ENCODE measurements at places on chromosomes 12 and 14.
A peak's percentile ranks its signal among the peaks of the same experiment; 100 is the strongest.

DNA sequence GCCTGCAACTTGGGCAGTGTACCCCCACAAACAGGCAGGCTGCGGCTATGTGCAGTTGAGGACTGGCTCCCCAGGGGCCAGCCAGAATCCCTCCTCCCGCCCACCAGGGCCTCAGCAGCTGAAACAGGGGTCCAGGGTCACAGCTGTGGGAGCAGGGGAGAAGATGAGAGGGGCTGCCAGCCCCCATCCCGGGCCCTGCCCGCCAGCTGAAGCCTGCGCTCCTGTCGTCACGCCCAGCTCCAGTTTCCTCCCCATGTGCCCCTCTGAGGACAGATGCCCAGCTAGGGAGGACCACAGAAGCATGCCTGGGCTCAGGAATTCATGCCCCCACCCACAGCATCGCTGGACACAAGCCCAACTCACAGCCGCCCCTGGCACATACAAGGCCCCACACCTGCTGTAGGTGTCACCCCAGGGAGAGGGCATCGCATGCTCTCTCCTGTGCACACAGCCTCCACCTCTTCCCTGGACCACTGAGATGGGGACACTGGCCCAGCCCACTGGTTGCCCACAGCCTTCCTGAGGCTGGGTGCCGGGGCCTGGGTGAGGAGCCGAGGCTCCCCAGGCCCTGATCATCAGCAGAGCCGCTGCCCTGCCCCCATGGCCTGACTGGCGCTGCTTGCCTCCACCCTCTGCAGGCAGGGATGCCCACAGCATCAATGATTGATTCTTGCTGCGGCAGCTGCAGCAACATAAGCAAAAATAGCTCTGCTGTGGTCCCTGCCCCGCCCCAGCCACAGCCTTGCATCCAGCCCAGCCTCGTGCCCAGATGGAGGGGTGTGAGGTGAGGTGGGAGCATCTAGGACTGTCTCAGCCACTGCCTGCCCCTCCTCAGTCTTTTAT lies 3.7 kb upstream of the CLBA1 start:
- no peak overlapping the region for H3K27ac ChIP-seq
- H3K4me3 ChIP-seq = no peak overlapping the region
- H3K27me3 ChIP-seq = no peaks in the 10 kb centered on the region
- DNase-seq = peak; percentile 72
- H3K36me3 ChIP-seq = no peaks in the 10 kb centered on the region
- peaks cover 30% of the 10 kb centered on the region for H3K4me1 ChIP-seq

DNA sequence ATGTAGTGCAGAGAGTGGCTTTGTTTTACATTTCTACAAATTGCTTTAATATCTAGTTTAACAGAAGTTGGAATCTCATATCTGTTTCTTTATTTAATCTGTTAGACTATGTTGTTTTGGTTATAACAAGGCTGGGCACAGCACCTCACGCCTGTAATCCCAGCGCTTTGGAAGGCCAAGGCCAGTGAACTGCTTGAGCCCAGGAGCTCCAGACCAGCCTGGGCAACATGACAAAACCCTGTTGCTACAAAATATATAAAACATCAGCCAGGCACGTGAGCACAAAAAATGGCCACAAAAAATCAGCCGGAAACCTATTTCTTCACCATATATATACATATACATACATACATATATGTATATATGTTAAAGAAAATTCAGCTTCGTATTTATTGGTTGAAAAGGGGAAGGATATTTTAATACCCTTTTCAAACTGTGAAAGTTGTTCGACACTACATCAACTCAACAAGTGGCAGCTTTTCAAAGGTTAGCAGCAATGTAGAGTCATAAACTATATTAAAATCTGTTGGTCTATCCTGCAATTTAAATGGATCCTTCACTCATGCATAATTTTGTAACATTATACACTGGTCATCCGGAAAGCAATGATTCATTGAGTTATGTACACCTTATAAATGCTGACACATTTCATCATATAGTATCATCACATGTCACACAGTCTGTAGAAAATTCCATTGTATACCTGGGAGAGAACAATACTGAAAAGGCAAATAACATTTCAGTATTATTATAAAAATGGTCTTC lies 7.1 kb downstream of the NR2C1 start:
- H3K36me3 ChIP-seq = peaks cover 34% of the 10 kb centered on the region
- no peak overlapping the region for H3K27ac ChIP-seq
- H3K4me1 ChIP-seq = no peaks in the 10 kb centered on the region
- H3K4me3 ChIP-seq = no peak overlapping the region
- H3K27me3 ChIP-seq = no peaks in the 10 kb centered on the region
- no peak for DNase-seq

- H3K27me3 ChIP-seq = no peaks in the 10 kb centered on the region
- H3K27ac ChIP-seq = no peak overlapping the region
- H3K4me3 ChIP-seq = no peak overlapping the region
These were observed 66.8 kb downstream of the SRGAP1 start for GRCh38 chr12:63911341-63911740.

GRCh38 chr12:89848732-89849131 lies 140.1 kb upstream of the ATP2B1 start:
- no peaks in the 10 kb centered on the region for H3K4me1 ChIP-seq
- DNase-seq = no peak
- no peaks in the 10 kb centered on the region for H3K36me3 ChIP-seq
- H3K4me3 ChIP-seq = no peak overlapping the region
- no peak overlapping the region for H3K27ac ChIP-seq

GRCh38 chr14:25400607-25401206 lies 350.8 kb upstream of the STXBP6 start:
- H3K27ac ChIP-seq = no peak overlapping the region
- no peaks in the 10 kb centered on the region for H3K4me1 ChIP-seq
- no peaks in the 10 kb centered on the region for H3K36me3 ChIP-seq
- H3K4me3 ChIP-seq = no peak overlapping the region
- no peaks in the 10 kb centered on the region for H3K27me3 ChIP-seq
- no peak for DNase-seq

GRCh38 chr14:91749868-91750267 lies 18.0 kb upstream of the CATSPERB start:
- no peak for DNase-seq
- H3K36me3 ChIP-seq = no peaks in the 10 kb centered on the region
- H3K27ac ChIP-seq = no peak overlapping the region
- no peak overlapping the region for H3K4me3 ChIP-seq
- no peaks in the 10 kb centered on the region for H3K4me1 ChIP-seq

All from suprapubic skin (tissue), 4 donors.